ENCODE measurements at places on chromosomes 3 and 15.

- peak; percentile 95 for DNase-seq
These were observed 42.0 kb upstream of the SPTSSB start for GRCh38 chr3:161413127-161413854.

GRCh38 chr3:55558316-55558715 lies 71.2 kb upstream of the WNT5A start:
- DNase-seq = peak; percentile 28

DNA sequence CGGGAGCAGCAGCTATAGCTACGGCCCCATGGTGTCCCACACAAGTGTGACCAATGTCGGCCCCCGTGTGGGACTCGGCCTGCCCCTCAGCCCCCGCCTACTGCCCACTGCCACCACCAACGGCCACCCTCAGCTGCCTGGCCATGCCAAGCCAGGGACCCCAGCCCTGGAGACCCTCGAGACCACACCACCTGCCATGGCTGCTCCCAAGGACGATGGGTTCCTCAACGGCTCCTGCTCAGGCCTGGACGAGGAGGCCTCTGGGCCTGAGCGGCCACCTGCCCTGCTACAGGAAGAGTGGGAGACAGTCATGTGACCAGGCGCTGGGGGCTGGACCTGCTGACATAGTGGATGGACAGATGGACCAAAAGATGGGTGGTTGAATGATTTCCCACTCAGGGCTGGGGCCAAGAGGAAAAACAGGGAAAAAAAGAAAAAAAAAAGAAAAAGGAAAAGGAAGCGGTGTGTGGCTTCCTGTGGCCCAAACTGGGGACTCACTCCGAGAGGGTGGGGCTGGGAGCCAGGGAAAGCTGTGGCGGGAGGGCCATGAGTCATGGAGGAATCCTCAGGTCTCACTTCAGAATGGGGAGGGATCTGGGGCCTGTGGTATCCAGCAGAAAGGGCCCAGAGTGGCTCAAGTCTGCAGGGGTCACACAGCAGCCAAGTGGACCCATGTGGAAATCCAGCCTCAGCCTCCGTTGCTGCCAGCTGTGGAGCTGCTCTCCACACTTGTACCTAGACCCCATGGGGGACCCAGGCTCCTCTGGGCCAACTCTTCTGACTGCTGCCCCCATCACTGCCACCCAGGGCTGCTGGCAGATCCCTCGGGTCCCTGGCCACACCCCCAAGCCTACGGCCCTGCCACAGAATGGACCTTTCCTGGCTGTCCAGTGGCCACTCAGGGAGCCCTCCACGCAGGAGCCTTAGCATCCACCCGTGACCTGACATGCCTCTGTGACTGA lies 26.1 kb downstream of the PTH1R start:
- DNase-seq = peak; percentile 58

GRCh38 chr15:79644091-79644490 lies 212.0 kb downstream of the MINAR1 start:
- DNase-seq = peak; percentile 55

DNA sequence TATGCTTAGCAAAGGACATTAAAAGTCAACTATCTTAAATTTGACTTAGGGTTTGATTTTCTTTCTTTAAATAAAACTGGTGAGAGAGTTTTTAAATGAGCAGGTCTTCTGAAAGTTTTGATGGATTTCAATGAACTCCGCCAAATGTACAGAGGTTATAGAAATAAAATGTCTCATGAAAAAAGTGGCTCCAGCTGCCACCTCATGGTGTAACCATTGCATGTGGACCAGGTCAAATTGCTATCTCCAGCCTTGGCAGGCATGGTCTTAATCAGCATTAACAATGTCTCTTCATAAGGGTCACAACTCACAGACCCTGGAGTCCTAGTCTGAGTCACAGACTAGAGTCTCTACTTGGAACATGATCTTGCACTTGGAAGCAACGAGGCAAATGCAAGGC lies 182.3 kb downstream of the ADAMTS17 start:
- DNase-seq = no peak

DNA sequence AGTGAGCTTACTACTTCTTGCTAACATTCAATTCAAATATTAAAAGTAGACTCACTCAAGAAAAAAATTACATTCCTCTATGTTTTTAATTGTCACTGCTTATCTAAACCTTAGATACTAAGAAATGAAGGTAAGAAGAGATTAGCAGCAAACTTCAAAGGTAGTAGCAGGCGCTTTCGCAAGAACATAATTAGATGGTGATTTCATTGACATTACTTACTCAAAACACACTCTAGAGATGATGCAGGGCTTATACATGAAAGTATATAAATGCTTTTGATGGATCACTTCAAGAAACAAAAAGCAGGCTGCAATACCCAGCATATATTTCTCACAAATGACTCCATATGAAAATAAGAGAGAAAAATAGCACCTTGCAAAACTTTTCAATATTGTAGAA lies 86.8 kb downstream of the FSIP1 start:
- no peak for DNase-seq

- DNase-seq = peak; percentile 16
These were observed 127.7 kb upstream of the EPHA3 start for GRCh38 chr3:88979760-88980159.

DNA sequence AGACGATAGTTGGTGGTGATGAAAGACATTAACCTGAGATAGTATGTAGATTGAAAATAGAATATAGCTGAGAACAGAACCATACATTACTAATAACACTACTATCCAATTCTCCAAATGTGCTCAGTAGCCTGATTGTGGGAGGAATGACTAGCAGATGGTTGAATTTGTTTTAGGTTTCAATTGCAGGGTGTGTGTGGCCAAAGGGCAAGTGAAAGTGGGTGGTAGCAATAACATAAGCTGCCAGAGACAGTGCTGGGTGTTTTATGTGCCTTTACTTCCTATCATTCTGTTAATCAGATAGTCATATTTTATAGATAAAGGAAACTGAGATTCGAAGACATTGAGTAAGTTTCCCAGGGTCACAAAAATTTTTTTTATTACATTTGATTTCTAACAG lies 249.5 kb upstream of the ARL6 start:
- DNase-seq = no peak

DNA sequence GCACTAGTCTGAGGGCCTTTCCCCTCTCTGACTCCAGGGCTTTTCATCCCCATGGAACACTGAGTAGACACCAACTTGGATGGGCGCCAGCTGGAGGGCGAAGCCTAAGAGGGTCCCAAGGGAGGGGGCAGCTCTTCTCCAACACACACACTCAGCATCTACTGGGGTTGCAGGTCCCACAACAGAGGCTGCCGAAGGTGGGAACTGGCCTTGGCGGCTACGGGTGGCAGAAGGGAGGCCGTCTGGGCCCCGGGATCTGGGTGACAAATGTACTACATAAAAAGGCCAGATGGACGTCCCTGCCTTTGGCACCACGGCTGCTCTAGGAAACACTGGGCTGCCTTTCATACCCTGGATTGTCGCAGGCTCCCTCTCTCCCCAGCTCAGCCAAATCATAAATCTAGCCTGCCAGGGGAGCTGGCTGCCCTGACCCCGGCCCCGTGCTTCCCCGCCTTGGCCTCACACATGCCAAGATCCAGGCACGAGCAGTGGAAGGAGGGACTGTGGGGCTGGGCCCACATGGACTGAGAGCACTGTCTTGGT lies 31.5 kb downstream of the SEMA5B start:
- no peak for DNase-seq

DNA sequence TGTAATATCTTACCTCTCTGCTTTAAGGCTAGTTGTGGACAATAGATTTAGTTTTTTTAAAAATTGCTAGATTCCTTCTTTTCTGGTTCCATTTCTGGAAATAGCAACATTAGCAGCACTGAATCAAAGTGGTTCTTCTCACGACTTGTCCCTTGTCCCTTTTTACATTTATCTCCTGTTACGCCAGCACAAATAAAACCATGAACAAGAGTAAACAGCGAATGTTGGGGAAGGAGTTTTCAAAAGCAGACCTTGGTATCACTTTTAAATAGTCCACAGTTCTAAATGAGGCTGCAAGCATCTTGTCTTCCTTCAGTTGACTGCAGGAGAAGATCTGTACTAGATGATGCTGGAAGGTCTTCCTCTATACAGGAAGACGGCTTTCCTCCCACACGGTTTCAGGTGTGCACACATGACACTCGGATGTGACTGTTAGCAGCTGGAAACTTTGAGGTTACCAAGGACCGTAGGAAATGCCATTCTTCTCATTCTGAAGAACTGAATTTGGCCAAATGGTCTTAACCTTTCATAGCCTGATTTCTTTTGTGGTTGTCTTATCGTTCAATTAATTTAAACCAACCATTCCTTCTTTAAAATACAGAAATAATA lies 251.0 kb upstream of the ICE2 start:
- no peak for DNase-seq

DNA sequence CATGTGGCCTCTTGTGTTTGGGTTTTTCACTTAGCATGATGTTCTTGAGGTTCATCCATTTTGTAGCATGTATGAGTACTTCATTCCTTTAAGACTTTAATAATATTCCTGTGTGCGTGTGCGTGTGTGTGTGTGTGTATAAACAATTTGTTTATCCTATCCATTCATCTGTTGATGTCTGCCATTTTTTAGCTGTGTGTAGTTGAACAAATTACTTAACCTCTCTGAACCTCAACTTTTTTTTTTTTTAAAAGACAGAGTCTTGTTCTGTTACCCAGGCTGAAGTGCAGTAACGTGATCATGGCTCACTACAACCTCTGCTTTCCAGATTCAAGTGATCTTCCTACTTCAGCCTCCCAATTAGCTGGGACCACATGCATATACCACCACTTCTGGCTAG lies 47.3 kb downstream of the EBLN2 start:
- no peak for DNase-seq

DNA sequence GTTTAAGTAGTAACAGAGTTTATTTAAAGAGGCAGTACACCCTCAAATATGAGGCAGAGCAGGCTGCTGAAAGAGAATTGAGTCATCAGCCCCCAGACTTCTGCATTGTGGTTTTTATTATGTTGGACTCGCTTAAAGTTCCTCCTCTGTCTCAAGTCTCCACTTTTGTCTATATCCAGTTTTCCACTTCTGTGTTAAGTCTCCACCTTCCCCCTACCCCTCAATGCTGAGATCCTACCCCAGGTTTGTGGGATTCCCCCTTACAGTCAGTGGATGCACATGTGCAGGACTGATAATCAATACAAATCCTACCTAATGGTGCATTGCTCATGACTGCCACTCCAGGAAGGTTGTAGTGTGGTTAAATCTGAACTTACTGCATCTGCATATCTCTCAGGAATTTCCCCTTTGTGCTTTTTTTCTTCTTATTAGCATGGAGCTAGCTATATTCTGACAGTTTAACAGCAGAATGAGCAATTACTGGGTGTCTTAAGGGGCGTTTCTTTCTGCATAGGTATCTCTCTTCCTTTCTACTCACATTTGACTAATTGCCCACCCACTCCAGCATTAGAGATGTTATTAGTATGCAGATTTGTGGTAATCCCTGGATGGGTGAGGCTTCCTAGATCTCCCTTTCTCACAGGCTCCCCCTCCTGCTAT lies 11.9 kb upstream of the CD200R1L start:
- peak; percentile 29 for DNase-seq

DNA sequence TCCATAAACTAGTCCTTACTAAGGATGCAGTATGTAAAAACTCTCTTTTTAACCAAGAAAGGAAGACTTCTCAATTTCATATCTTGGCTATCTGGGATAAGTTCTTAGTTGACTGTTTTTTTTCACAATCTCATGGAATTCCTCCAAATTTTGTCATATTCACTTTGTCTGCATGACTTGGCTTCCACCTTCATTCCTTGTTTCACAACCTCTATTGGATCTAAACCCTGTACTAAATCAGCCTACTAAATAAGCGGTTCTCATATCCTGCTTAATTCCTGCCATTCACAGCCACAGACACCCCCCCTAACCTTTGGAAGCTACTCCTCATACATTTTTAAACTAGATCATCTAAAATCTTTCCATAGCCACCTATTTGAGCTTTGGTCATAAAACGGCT lies 370.6 kb upstream of the NAALADL2 start:
- DNase-seq = no peak

DNA sequence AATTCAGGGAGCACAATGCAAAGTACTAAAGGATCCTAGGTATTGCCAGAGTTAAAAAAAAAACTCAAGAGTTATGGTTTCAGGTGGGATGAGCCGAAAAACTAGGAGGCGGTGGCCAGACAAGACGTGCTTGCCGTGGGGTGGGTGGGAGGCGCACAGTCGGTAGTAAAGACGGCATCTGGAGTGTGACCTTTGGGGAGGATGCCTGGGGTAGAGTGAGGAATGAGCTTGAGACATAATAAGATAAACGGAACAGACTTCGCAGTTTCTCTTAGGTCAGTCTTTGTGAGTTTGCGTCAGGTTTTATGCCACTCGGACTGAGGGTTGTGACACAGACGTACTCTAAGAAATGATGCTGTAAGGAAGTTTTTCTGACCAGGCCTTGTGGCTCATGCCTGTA lies 139.6 kb downstream of the LRRK1 start:
- no peak for DNase-seq

GRCh38 chr15:77550301-77551251 lies 82.1 kb downstream of the LINGO1 start:
- DNase-seq = peak; percentile 66

GRCh38 chr3:33132019-33132360 lies 18.2 kb downstream of the CRTAP start:
- no peak for DNase-seq

GRCh38 chr3:32992310-32992686 lies 40.9 kb downstream of the CCR4 start:
- DNase-seq = no peak

Data from astrocyte of the hippocampus (primary cell).